ENCODE measurements at places on chromosomes 13 and 19.

DNA sequence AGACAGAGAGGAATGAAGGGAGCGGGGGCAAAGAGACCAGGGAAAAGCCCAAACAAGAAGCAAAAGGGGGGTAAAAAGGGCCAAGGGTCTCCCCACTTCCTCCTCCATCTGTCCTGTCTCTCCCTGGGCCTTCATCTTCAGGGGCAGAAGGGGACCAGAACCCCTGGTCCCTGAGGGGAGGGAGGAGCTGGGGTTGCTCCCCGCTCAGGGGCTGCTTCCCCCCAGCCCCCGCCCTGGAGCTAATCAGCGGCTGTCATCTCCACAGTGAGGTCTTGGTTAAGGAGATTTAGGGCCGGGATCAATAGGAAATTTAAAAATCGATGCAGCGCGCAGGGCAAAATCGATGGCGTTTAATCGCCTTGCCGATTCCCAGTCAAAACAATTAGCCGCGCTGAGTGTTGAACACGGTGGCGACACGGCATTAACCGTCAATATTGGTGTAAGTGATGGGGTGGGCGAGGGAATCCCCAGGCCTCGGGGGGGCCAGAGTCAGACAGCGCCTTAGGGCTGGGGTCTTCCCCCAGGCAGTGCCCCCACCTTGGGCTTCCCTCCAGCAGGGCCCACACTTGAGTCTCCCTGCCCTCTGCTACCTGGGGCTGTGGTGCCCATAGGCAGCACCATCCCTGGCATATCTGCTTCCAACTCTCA is 29.5 kb upstream of the POU2F2 start:
- DNase-seq, result no peak

DNA sequence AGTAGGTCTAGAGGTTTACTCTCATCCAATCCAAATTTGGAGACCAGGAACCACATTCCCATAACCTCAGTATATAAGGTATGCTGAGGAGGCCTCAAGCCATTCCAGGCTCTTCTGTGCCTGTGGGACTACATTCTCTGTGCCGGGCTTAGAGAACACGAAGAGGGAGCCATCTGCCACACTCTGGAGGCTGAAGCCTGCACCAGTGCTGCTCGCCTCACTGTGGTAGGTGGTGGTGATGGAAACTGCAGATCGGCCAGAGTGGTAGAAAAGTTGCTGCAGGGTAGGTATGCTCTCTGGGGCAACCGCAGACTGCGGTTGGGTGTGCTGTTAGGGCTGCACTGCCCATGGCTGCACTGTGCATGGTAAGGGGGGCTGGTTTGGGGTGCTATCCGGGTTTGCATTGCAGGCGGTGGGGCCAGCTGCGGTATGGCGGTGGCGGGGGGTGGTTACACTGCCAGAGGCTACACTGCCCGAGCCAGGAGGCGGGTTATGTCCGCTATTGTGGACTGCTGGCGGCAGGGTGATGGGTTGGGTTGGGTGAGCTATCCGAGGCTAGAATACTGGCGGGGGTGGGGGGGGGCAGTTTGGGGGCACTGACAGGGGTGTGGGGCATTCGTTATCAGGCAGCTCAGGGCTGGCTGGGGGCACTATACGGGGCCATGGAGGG is 145.0 kb downstream of the TNFRSF19 start:
- no peak for DNase-seq

DNA sequence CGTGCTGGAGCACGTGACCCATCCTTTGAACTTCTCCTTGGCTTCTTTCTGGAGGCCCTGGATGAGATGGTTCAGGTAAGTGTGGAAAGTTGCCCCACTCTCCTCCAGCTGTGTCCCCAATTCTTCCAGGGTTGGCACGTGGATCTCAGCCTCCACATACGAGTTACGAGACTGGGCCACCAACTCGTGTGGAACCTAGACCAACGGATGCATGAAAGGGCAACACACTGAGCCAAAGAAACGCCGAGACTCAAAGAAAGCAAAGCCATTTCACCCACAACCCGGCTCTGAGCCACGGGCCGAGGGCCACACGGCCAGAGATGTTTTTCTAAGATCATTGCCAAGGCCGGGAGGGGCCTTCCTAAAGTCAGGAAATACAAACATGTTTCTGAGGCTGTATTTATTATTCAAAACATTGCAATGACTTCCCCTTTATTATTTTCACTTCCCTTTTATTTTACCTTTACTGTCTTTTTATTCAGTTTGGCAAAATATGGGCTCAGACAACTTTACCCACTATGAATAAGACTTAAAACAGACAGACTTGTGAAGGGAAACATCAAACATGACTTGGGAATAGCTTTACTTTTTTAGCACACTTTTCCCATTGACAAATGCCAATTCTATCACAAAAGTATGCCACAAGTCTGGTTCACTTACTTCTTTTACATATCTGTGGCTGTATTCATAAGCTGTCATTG is 94.6 kb downstream of the KL start:
- DNase-seq, result no peak

DNA sequence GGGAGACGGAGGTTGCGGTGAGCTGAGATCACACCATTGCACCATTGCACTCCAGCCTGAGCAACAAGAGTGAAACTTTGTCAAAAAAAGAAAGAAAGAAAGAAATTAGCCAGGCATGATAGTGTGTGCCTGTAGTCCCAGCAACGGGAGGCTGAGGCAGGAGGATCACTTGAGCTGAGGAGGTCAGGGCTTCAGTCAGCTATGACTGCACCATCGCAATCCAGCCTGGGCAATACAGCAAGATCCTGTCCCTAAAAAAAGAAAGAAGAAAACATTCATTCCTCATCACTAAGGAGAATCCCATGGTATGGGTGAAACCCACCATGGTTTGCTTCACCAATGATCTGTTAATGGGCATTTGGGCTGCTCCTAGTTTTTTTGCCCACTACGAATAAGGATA is 13.0 kb upstream of the AP1M2 start:
- no peak for DNase-seq

DNA sequence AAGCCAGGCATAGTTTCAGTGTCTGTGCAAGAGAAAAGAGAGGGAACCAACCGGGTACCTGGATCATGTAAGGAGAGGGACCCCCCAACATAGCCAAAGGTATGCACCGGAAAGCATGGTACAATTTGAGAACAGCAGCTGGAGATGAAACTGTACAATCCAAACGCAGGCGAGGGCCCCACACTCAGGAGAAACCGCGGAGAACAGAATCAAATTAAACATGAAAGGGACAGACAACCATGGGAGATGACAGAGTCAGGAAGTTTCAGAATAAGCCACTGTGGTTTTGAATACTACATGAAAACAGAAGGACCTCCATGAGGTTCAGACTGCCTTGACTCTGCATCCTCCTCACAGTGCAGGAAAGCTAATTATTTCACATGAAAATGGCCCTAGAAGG is 62.9 kb upstream of the SPATA13 start:
- no peak for DNase-seq

DNA sequence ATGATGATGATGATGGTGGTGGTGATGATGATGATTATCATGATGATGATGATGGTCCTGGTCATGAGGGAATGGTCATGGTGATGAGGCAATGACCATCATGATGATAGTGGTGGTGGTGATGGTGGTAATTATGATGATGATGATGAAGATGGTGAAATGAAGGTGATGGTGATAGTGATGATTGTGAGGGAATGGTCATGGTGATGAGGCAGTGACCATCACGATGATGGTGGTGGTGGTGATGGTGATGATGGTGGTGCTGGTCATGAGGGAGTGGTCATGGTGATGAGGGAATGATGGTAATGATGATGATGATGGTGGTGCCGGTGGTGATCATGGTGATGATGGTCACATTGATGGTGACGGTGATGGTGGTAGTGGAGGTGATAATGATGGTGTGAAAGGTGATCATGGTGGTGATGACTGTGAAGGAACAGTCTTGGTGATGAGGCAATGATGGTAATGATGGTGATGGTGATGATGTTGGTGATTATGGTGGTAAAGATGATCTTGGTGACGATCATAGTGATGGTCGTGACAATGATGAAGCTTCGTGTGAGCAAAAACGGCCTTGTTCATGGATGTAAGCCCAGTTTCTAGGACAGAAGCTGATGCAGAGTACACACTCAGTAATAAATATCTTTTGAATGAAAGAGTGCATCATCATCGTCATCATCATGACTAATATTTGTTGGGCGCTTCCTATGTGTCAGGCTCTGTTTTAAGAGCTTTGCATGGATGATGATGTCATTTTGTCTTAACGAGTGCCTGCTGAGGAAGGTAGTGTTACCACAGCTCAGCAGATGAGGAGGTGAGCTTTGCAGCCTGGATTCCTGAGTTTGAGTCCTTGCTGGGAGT is 17.3 kb downstream of the SBK2 start:
- peak; percentile 32 for DNase-seq

GRCh38 chr13:23865026-23865425 is 24.2 kb downstream of the MIPEP start:
- DNase-seq, result no peak

DNA sequence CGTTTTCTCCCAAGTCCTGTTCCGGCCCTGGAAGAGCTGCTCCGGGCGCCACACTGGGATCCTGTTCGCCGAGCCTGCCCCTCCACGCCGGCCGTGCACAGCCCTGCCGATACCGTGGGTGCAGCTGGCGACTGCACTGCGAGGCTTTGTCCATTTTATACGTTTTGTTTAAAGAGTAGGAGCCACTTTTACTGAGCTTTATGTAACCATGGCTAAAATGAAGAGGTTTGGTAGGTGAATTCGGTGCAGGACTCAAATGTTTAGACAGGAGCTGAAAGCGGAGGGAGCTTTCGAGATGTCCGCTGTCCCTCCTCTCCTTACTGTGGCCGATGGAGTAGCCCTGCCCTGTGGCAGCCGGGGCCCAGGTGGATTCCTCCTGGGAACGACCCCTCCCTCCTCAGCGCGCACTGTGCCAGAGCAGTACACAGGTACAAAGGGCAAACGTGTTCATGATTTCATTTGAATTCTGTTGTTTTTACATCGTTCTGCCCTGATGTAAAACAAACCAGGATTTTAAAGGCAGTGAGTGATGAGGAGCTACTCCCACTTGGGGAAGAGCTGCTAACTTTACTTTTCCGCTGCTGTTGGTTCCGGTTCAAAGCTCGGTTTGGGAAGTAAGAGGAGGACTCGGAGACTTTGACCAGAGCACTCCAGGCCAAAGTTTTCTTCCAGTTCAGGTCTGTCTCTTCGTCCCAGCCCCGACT is 1.7 kb downstream of the COL4A2 start:
- no peak for DNase-seq

DNA sequence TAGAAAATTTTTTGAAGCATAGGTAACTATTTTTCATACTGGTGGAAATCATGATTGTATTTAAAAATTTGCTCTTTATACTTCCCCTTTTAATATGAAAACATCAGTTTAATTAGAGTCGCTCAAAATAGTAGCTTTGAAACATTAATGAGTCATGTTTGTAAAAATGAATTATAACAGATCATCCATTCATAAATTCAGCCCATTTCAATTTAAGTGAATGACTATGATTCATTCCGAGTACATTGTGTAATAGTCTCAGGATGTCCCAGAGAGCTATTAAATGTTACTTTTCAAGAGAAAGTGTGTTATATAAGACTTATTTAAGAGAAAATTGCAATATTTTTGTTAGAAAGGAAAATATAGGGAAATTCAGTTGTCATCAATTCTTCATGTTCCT is 111.0 kb downstream of the FNDC3A start:
- no peak for DNase-seq

DNA sequence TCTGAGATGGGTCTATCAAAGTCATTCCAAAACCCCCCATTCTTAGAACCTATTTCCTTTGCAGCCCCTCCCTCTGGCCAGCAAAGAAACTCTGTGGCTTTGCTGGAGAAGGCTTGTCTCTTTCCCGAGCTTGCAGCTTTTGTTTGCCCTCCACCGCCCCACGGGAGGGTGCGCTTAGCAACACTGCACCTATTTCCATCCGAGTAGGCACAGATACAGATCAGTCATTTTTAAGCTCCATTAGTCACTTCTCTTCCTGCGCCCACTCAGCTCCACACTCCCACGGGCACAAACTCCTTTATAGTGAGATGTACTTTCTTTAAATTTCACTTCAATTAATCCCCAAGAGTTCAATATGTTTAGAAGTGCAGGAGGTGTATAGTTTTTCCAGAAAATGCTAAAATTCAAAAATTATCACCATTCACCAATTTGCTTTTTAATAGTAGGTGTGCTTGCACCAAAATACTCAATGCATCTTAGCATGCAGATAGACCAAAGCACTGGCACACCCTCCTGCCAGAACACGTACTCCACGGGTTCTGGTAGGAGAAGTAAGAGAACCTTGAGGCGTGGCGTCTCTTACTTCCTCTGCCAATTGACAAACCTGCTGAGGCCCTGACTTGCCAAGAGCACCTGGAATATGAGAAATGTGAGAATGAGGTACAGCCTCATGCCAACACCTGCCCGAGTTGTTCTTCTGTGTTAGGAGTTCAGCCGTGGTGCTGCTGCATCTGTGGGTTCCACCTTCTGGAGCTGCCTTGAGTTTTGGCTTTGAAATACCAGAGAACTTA is 183.7 kb downstream of the TEX29 start:
- DNase-seq, result no peak

DNA sequence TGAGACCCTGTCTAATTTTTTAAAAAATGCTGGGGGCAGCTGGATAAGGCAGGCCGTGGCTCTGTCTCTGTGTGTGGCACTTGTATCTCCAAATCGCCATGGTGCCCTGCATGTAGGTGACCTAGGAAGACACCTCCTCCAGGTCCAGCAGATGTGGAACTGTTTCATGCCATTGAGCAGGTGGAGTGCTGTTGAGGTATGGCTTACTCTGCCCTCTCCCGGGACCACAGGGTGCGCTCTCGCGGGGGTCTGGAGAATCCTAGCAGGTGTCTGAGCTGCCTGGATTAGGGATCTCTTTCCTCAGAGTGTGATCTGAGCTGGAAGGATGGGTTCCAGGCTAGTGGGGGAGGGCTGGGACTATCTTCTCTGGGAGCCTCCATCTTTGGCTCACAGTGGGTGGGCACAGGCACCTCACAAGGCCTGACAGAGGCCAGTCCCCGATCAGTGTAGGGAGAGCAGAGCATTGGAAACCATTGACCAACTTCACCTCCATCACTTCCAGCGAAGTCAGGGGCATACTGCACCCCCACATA is 67.7 kb upstream of the TM9SF2 start:
- DNase-seq, result no peak

DNA sequence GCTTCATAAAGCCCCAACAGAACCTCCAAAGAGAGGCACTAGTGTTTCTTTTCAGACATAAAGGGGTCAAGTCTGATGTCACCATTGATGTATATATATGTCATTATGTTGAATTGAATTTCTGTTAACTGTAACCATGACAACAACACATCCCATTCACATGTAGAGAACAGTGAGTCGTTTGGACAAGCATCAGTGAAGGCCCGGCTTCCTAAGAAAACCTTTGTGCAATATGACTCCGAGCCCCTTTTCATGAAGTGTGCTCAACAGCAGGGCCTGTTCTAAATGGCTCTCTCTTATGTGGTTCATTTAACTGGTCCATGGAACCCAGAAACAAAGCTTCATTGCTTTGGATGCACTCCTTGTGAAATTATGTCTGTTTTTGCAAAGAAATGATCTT is 67.2 kb upstream of the UBL3 start:
- no peak for DNase-seq

- DNase-seq, result no peak
These were observed 372.0 kb downstream of the PCDH9 start for GRCh38 chr13:66858163-66858562.

DNA sequence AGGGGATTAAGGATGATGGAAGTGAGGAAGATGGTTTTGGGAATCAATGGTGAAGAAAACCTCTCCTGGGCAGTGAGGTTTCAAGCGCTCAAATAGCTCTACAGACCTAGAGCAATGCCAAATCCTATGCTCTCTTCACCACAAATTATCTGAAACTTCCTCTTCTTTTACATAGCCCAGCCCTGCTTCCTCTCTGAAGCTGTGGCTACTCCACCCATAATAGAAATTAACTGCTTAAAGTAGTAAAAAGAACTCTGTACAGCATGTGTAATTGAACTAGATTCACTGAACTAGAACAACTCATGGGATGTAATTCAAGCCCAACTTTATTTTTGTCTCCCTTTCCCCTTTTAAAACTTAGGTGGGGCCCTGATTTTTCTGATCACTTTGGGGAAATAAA is 20.4 kb upstream of the IFT88 start:
- DNase-seq, result no peak

Measured in fibroblast of skin of left quadriceps (primary cell).